IPS DF 19.7 (cell line): ENCODE measurements at places on chromosomes 3 and 15.

- DNase-seq: no peak
Measured at GRCh38 chr15:61064651-61065050, 164.5 kb downstream of the RORA start.

DNA sequence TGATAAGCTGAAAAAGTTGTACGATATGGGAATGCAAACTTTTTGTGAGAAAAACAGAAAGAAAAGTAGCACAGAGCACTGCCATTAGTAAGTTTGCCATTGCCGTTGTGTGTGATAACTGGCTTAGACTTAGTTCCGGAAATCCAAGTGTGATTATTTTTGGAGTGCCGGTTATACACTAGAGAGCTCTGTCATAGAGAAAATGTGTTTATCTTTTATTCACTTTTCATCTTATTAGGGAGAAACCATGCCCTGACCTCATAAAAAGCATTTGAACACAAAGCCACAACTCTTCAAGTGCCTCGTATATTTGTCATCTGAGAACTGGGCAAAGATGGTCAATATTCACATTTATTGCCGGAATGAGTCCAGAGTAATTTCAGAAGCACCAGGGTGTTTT, 36.1 kb downstream of the CTDSPL start:
- no peak for DNase-seq

DNA sequence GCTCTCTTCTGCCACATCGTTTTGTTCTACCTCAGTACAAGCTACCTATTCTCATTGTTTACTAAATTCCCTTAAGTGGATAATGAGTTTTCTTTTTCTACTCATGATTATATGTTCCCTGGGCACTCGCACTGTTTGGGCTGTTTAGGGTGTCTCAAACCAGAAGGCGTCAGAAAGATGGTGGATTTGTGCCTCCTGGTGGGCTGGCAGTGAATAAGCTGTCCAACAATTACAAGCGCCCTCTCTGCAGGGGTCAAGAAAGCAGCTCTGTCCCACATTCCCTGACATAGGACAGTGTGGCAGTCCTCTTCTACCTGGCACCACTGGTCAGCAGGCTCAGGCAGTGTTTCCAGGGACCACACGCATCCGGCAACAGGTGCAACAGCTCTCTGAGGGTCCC, 173.4 kb upstream of the PPP2R3A start:
- no peak for DNase-seq

GRCh38 chr3:27677565-27677964, 44.6 kb downstream of the EOMES start:
- DNase-seq: no peak

DNA sequence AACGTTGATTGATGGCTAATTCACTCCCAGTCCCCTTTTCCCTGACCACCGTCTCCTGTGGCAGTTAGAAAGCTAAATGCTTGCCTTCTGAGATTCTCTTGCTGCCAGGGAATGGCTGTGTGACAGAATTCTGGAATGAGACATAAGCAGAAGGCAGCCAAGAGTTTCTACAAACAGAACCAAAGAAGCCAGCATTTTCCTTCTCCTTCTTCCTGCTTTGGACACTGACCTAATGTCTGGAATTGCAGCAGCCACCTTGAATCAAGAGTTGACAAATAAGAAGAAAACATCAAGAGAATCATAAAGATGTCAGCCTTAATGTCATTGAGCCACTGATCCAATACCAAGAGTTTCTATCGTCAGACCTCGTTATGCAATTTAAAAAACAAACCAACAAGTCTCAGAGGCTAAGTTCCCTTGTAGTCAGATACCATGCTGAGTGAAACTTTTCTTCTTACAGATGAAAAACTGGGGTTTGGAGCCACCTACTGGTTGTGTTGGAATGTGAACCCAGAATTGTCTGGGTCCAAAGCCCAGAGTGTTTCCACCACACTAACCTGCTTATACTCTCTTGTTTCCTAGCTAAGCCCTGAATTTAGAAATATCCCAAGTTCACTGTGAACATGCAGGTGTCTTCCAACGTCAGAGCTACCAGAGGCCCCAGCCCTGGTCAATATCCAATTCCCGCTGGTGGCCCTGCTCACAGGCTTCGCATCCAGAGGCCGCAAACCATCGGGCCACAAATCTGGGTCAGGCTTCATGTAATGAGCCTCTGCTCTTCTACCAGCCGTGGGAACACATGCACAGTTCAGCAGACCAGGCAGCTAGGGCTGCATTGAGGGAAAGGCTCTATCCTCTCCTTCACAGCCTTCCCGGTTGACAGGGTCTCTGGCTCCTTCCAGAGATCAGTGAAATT, 42.5 kb downstream of the MCF2L2 start:
- peak; percentile 25 for DNase-seq

DNA sequence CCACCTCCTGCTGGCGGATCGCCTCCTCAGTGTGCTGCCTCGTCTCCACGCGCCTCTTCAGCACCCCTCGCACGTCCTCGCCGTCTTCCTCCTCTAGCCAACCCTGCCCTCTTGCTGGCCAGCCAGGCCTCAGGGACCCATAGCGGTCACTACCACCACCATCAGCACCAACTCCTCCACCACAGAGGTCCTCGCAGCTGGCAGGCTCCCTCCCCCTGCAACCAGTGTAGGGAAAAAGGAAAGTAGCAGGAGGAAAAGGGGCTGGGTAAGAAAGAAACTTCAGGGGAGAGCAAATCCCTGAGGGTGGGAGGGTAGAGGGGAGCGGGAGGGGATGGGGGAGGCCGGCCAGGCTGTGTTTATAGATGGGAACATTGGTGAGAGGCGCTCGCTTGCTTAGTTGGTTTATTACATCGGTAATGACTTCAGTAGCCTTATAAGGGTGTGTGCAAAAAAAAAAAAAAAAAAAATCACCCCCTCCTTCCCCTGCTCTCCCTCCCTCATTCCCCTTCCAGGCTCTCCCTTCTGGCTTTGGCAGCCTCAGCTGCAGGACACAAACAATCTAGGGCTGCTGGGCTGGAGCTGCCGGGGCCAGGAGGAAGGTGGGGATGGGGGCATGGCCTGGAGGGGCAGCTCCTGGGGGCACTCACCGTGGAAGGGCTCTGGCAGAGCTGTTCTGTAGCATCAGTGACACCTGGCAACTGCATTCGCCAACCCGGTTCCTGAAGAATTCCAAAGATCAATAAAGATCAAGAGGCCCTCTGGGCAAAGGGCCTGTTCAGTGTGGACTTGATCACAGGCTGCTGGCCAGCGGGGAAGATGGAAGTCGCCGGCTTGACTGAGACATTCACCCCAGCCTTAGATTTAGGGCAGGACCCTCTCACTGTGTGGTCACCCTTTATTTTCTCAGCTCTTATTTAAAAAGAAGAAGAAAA, 116.2 kb upstream of the HACD2 start:
- no peak for DNase-seq

DNA sequence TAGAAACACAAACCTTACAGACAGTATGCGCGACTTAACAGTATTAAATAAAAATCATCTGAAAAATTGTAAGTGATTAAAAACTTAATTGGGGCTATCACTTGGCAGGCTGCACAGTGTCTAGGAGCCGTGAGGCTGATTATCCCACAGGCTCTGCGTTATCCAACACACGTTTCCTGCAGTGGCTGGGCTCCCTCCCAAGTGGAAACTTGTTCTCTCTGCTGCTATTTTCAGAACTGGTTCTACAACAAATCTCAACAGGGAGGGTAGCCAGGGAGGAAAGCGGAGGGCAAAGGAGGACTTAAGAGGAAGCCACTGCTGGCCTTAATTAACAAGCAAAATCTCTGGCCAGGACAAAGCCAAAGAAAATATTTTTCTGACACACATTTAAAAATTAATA, 555.2 kb downstream of the MAGI1 start:
- no peak for DNase-seq

- DNase-seq: no peak
Measured at GRCh38 chr15:88894819-88895767, at the start of gene HAPLN3. HAPLN3 (minus strand) TSS chr15:88895544; CDS start chr15:88887298, 8,246 bp downstream.

DNA sequence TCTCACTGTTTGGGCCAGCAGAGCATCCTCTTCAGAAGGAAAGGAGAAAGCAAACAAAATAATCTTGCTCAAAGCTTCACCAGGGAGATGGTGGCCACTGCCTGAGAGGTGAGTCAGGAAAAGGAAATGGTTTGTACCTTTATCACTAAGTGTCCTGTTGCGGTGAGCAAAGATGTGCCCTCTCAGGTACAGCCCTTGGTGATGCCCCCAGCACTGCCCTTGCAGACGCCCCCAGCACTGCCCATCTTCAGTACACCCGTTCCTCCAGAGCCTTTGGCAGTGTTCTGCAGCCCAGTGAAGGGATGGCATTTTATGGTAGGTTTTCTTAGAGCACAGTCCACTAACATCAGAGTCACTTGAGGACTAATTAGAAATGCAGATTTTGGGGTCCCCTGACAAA, 92.3 kb downstream of the ZNF621 start:
- no peak for DNase-seq

GRCh38 chr3:106083207-106083606, 214.4 kb upstream of the CBLB start:
- no peak for DNase-seq

DNA sequence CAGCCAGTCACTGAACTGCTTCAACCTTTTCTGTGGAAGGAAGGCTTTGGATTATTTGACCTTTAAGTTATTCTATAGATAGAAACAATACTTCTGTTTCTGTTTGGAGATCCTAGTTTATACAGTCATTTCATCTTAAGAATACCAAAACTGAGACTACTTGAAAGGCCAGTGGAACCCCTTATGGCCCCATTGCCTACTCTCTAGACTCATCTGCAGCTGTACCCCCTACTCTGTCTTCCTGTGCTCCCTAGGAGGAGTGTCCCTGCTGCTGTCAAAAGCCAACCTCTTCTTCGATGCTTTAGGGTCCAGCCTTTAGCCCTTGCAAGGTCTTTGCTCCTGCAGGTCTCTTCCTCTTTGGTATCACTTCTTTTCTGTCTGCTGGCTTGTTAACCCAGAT, 169.6 kb downstream of the EDEM1 start:
- no peak for DNase-seq

DNA sequence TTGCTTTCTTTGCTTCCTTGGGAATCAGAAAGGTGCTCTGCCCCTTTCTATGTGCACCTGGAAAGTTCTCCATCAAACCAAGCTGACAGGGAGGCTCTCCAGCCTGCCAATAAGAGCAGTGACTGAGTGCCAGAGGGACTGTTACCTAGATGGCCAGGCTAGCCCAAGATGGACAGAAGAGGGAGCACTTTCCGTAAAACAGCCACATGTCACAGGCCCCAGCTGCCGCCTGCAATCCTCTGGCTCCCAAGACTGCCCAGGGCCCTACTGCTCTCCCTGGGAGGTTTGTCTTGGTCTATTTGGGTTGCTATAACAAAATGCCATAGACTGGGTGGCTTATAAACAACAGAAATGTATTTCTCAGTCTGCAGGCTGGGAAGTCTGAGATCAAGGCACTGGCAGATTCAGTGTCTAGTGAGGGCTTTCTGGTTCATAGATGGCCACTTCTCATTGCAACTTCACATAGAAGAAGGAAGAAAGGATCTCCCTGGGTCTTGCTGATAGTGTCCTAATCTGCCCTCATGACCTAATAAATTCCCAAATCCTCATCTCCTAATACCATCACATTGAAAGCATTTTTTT, 72.3 kb downstream of the TAMM41 start:
- DNase-seq: peak; percentile 48

DNA sequence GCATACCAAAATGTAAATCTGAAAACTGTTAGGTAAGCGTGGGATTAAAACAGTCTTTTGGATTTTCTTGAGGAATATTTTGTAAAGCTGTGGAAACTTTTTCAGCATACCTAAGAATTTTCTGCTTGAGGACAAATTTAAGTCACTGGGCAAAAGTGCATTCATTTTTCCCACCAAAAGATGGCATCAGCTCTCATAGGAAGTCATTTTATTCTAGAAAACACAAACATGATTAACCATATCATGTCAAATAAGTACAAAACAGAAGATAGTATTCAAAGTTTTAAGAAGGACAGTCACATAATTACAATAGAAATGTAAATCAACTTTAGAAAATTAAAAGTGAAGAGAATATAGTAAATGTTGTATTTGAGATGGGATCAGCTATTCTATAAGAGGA, 63.5 kb downstream of the SLC49A4 start:
- DNase-seq: no peak

DNA sequence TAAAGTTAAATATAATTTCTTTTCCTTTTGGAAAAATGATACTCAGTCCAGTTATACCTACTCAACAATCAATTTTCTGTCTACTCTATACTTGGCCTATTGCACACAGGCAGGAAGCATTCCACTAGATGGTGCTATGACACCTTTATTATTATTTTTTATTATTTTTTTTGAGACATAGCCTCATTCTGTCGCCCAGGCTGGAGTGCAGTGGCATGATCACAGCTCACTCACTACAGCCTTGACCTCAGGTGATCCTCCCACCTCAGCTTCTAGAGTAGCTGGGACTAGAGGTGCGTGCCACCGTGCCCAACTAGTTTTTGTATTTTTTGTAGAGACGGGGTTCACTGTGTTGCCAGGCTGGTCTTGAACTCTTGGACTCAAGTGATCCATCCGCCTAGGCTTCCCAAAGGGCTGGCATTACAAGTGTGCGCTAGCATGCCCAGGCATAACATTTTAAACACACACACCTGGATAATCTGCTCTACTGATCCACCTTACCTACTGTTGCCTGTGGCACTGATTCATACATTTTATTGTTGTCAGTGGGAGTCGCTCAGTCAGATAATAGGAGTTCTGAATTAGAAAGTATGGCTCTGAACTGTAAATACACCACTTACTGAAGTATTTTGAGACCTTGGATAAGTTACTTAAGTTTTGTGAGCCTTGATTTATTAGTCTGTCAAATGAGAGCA, 56.2 kb downstream of the EIF3J start:
- no peak for DNase-seq

- DNase-seq: no peak
Measured at GRCh38 chr3:47315069-47315647, 32.4 kb downstream of the KLHL18 start.

DNA sequence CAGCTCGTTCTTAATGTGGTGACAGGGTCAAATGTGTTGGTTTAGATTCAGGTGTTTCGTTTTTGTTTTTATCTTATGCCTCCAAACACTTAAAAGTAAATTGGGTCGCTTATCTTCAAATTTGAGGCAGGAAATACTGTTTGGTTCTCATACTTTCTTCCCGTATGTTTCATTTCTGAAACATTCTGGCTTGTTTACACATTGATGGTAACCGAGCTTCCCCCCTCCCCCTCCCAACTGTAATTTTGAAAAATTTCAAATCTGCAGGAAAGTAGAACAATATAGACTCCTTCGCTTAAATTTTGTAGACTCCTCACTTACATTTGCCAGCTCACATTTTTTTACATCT, 64.9 kb downstream of the CMTM8 start:
- DNase-seq: no peak

DNA sequence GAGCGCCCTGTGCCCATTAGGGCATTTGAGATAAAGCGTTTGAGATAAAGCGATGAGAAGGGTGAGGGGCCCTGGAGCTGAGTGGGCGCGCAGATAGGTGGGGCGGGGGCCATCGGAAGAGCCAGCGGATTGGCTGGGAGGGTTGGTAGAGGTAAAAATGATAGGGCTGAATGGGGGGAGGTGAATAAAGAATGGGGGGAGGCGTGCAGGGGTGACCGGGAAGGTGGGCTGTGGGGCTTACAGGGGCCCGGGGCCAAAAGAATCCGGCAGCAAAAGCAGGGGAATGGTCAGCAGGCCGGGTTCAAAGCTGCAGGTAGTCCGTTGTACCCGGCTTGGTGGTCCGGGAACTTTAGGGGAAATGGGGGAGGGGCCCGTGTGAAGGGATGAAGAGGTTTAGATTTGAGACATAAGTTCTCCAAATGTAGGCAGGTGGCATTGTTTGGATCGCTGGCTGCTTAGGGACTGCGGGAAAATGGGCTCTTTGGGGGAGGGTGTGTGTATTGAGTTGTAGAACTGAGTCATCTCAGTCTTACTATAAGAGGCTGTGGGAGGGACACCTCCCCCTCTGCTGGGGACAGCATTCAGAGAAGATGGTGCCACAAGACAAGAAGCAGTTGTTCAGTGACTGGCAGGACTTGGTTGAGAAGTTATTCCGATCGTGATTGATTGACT, 610 bp downstream of the ARID3B start:
- no peak for DNase-seq
